ENCODE measurements at places on chromosomes 4 and X.
A peak's percentile ranks its signal among the peaks of the same experiment; 100 is the strongest.

DNA sequence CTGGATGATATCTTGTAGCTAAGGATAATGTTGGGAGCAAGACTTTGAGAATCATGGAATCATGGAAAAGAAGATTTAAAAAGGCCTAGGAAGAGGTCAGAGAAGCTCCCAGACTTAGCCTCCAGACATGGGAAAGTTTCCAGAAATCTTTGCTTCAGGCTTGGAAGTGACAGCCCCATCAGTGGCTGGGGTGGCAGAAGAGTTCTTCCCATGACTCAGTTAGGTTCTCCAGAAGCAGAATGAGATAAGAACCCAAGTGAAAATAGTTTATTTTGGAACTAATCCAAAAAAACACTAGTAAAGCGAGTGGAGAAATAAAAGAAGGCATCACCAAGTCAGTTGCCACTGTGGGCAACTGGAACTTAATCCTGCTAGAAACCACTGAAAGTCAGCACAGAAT is 506.9 kb downstream of the MID1IP1 start:
- no peak for DNase-seq

- no peak for DNase-seq
These were observed 15.2 kb upstream of the HGFAC start for GRCh38 chr4:3426465-3427133.

- no peak for DNase-seq
These were observed 63.0 kb upstream of the SLC10A4 start for GRCh38 chr4:48420144-48420543.

DNA sequence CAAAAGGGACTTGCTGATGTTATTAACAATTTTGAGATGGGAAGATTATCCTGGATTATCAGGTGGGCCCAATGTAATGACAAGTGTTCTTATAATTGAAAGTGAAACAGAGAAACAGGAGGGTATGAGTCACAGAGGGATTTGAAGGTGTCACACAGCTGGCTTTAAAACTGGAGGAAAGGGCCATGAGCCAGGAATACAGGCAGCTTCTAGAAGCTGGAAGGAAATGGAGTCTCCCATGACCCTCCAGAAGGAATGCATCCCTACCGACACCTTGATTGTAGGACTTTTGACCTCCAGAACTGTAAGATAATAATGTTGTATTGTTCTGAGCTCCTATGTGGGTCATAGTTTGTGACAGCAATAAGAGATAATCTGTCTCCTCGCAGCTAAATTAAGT is 98.0 kb upstream of the STIM2 start:
- no peak for DNase-seq

DNA sequence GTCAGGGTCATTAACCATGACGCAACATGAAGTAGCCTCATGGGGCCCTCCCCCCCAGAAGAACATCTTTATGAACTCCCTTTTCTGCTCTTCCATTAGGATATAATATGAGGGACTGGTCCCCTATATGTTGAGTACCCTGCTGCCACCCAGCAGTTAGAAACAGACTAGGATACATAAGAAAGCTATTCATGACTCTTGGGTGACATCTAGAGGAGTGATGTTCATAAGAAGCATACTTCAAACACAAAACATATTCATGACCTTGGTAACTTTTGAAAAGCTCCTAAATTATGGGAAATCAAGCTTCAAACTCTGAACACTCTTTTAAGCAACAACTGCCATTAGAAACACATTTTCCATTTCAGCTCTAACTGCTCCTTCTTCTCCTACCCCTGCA is 155.2 kb upstream of the SPIN4 start:
- DNase-seq: no peak

- DNase-seq: no peak
These were observed 130.9 kb downstream of the RELL1 start for GRCh38 chr4:37555322-37555721.

DNA sequence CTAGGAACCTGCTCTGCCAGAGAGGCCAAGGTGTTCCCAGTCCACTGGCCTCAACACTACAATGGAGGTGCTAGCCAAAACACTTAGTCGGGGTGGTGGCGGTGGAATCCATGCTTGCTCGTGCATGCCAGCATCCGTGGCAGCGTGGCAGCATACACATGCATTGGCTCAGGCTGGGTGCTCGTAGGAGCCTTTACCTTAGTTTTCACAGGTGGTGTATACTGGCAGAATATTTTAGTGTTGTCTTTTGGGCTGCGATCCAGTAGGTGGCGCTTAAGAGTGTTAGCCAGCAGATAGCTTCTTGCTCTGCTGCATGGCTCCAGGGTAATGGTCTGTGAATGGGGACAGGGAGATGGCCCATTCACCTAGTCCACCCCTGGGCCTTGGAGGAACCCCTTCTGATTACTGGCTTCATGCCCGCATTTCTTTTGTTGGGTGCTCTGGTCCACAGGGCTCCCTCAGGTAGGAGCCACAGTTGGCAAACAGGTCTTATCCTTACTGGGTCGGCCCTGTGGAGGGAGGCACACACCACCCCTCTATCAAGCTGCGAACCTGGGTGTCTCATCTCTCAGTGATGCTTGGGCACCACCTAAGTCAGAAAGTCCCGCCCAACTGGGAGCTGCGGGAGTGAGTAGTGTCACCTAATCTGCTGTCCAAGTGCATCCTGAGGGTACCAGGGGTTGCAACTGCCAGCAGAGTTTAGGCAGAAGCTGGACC is 40.0 kb downstream of the RIPPLY1 start:
- DNase-seq: no peak

DNA sequence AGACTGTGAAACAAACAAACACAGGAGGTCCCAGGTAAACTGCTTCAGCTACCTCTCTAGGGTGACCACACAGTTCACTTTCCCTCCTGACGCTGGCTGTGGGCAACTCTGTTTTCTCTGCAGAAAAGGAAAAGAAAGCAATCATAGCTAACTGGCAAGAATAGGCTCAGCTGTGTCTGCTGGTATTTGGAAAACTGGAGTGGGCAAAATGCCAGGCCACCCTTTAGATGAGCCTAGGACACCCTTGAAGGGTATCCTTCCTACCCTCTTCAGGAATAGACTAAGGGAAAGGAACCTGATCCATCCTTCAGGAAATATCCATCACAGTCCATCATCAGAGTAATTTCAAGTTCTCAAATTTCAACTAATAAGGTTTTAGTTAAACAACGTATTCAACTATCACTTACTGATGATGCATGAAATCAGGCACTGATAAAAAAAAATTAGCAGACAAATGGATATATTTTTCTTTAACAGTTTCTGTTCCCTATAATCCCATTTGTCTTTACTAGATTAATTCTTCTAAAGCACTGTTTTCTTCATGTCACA is 60.9 kb downstream of the CAMK2D start:
- DNase-seq: no peak

- no peak for DNase-seq
These were observed 8.3 kb upstream of the FAM200B start for GRCh38 chr4:15673337-15673736.

DNA sequence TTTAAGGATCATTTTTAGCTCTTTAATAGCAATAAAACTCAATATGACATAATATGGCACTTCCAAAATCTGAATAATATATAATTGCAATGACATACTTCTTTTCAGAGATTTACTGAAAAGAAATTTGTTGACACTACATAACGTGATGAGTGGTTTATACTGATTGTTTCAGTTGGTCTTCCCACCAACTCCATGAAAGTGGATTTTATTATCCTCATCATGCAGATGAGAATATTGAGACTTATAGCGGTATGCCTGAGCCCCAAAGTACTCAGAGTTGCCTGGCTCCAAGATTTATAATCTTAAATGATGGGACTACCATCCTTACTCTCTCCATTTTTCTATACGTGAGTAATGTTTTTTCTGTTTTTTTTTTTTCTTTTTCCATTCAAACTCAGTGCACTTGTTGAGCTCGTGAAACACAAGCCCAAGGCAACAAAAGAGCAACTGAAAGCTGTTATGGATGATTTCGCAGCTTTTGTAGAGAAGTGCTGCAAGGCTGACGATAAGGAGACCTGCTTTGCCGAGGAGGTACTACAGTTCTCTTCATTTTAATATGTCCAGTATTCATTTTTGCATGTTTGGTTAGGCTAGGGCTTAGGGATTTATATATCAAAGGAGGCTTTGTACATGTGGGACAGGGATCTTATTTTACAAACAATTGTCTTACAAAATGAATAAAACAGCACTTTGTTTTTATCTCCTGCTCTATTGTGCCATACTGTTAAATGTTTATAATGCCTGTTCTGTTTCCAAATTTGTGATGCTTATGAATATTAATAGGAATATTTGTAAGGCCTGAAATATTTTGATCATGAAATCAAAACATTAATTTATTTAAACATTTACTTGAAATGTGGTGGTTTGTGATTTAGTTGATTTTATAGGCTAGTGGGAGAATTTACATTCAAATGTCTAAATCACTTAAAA is 15.3 kb downstream of the ALB start:
- peak; percentile 4 for DNase-seq

DNA sequence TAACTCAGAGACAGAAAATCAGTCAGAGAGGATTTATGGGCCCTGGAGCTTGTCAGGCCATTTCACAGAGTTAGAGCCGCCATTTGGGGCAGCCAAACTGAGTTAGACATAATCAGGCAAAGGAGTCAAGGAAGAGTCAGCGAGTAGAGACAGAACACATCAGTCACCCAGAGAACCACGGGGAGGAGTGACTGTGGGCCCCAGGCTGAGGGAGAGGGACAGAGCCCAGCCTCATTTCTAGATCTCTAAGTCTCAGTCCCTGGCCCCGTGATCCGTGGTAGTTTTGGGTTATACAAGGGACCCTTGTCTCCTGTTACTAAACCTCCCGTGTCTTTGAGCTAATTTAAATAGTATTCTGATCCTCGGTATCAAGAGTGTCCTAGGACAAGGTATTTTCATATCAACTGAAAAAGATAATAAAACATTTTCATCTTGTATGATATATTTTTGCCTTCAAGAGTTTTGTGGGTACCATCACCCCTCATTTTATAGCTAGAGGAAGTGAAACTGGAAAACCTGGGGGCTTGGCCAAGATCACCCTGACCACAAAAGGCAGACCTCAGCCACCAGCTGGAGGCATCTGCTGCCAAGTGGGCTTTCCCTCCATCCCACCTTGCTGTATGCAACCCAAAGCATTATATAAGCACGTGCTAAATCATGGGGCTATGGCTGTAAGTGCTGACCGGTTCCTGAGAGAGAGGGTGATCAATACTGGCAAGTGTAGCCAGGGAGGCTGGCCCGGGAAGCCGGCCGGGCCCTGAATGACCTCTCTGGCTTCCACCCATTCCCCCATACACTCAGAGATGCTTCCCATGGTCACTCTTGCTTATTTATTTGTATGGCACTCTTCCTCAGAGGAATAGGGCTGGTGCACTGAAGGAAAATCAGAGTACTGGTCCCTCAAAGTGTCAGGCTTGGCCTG is 204.1 kb downstream of the BCOR start:
- DNase-seq: no peak

- no peak for DNase-seq
These were observed 168.5 kb upstream of the USP38 start for GRCh38 chr4:143016171-143016570.

DNA sequence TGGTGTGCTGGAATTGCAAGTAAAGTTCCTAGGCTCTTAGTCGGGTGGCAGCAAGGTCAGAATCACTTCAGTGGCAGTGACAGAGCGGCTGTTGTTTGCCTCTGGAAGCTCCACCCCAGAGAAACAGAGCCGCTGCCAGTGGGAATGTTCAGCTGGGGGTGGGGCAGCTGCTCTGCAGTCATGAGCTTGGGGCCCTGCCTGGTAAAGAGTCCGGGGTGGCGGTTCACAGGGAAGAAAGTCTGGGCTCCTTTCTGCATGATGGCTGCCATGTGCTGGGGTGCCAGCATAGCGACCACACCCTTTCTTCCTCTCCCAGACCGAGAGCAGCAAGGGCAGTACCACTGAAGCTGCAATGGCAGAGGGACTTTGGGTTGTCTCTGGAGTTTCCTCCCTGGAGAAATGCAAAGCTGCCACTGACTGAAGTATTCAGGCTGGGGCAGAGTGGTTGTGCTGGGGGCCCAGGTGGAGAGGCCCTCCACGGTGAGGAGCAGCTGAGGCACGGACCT is 108.8 kb upstream of the CENPE start:
- peak; percentile 80 for DNase-seq

- DNase-seq: peak; percentile 21
These were observed 127.2 kb downstream of the FBXW7 start for GRCh38 chr4:152408514-152409327.

DNA sequence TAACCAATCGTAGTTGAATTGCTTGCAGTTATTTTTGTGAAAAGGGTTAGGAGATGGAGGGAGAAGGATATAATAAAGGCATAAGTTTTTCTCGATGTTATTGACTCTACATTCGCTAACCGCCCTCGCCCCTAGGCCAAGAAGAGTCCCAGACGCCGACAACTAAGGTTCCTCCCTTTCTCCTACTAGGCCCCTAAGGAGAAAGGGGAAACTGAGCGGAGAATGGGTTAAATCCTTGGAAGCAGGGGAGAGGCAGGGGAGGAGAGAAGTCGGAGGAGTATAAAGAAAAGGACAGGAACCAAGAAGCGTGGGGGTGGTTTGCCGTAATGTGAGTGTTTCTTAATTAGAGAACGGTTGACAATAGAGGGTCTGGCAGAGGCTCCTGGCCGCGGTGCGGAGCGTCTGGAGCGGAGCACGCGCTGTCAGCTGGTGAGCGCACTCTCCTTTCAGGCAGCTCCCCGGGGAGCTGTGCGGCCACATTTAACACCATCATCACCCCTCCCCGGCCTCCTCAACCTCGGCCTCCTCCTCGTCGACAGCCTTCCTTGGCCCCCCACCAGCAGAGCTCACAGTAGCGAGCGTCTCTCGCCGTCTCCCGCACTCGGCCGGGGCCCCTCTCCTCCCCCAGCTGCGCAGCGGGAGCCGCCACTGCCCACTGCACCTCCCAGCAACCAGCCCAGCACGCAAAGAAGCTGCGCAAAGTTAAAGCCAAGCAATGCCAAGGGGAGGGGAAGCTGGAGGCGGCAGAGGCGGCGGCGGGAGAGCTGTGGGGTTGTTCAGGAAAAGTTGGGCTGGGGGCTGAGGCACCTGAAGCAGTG is 5.9 kb downstream of the ATOH1 start:
- no peak for DNase-seq

- DNase-seq: no peak
These were observed 23.2 kb downstream of the IL15 start for GRCh38 chr4:141659539-141659938.

DNA sequence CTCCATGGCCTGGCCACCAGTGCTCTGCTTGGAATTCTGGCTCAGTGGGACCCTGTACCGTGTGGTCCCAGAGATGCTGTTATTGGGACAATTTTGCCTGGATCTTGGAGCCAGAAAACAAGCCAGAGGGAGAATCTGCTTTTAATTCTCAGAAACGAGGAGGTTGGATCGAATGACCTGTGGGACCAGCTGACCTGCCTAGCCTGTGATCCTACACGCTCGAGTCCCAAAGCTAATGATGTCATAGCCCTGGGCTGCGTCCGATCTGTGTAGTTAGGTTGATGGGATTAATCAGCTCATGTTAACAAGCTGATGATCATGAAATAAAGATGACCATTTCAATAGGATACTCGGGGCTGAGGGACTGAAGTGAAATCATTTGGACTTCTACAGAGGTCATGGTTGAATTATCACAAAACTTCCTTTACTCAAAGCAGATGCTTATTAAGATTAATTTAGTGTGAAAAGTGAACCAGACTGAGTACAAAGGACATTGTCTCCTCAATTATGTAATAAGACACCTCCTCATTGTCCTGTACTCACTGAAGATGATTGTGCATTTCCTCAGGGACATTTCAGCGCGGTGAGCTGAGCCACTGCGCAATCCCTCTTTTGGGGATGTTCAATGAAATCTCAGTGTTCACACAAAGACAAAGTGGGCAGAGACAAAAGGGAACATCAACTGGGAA is 51.9 kb upstream of the STX18 start:
- DNase-seq: no peak
